Esophagus squamous epithelium (tissue), 5 donors: ENCODE measurements at places on chromosomes 11 and 22.

- no peak for DNase-seq
Measured at GRCh38 chr22:46721501-46722085, 16.5 kb downstream of the CERK start.

- no peak for DNase-seq
Measured at GRCh38 chr11:119810478-119811232, 81.7 kb upstream of the NECTIN1 start.

DNA sequence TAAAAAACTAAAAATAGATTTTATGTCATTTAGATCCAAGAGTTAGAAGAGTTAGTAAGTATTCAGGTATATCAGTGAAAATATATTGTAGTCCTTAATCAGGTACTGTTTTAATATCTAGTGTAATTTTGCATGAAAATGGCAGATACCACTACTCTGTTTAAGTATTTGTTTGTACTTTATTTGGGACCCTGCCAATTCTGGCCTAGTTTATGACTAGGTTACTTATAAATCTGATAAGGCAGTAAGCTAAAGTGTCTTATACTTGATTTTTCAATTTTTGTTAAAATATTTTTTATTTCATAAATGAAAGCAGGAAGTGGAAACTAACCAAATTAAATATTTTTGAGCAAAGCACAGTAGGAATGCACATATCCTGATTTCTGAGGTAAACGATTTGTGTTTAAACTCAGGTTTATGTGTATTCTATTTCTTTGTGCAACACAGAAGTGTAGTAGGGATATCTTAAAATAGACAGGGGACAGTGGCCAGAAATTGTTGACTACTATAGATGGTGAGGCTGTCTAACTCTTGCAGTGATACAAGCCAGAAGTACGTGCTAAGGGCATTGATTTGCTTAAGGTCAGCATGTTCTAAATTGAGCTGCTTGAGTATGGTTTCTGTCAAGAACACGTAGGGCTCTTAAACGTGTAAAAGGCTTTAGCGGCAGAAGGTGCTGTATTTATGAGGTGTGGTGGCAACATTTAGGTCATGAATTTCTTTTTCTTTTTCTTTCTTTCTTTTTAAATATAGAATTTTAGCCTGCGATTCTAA lies 34.0 kb downstream of the HIPK3 start:
- no peak for DNase-seq

DNA sequence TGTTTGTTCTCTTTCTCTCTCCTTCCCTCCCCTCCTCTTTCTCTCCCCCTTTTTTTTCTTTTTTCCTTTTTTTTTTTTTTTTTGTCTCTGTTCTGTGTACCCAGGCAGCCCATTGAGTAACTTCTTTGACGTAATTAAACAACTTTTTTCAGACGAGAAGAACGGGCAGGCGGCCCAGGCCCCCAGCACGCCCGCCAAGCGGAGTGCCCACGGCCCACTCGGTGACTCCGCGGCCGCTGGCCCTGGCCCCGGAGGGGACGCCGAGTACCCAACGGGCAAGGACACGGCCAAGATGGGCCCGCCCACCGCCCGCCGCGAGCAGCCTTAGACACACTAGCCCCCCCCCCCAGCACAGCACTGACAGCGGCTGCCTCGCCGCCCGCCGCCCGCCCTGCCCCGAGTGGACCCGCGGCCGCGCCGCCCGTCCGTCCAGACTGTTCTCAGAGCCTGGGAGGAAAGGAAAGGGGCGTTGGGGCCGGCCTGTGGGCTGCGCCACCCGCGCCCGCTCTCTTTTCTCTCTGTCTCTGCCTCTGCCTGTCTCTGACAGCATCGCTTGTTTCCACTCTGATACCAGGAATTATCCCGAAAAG lies 26.1 kb downstream of the MOB2 start:
- no peak for DNase-seq

GRCh38 chr11:127506647-127507046 lies 506.1 kb upstream of the KIRREL3 start:
- no peak for DNase-seq

DNA sequence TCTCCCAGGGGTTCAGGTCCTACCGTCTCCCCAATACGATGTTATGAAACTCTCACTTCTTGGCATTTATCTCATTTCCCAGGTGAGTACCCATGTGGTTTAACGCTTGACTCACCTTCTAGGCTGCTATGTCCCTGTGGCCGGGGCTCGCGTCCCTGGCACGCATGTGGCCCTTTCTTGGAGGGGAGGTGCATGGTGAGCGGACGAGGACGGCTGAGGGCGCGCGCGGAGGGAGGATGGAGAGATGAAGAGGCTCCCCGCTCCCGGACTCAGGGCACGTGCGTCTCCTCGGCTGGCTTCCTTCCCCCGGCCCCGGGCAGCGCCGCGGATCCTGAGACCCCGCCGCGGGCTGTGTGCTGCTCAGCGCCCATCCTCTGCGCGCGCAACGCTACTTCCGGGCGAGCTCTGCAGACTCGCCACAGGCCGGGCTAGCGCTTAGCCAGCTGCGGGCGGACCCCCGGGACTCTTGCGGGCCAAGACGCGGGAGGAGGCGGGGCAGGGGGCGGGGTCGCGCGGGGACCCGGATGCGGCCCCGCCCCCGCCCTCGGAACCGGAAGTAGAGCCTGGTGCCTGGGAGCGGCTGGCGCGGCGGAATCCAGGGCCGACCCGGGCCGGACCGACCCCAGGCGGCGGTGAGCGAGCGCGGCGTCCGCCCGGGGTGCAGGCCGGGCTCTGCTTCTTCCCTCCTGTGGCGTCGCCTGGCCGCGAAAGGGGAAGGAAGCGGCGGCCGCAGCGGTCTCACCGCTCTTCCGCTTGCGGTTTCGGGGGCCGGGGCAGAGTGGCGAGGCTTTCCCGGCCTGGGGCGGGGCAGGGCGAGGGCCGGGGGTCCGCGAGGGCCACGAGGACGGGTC lies at the start of gene CTTN:
CTTN (plus strand) TSS at position 547 of the 851 bp plus-strand sequence. CDS start 8,769 bp downstream, outside the sequence.
- no peak for DNase-seq

DNA sequence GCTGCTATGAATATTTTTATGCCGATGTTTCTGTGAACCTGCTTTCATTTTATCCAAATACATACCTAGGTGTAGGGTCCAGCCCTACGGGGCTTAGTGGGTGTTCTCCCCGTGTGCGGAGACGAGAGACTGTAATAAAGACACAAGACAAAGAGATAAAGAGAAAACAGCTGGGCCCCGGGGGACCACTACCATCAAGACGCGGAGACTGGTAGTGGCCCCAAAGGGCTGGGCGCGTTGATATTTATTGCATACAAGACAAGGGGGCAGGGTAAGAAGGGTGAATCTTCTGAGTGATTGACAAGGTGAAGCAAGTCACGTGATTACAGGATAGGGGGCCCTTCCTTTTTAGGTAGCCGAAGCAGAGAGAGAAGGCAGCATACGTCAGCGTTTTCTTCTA lies 920.1 kb downstream of the BRD1 start:
- no peak for DNase-seq

GRCh38 chr11:93081694-93082093 lies 112.2 kb downstream of the MTNR1B start:
- DNase-seq, result no peak

GRCh38 chr11:69535908-69536307 lies 54.4 kb downstream of the LINC01488 start:
- DNase-seq, result no peak

GRCh38 chr22:27850000-27850521 lies 48.5 kb upstream of the MN1 start:
- no peak for DNase-seq

- DNase-seq, result no peak
Measured at GRCh38 chr11:65479184-65480145, 19.4 kb upstream of the MALAT1 start.

GRCh38 chr22:33785283-33785968 lies 134.8 kb downstream of the LARGE1 start:
- no peak for DNase-seq

- DNase-seq, result no peak
Measured at GRCh38 chr11:126060757-126061171, 1.9 kb downstream of the CDON start.

GRCh38 chr11:31960126-31960525 lies 130.7 kb upstream of the RCN1 start:
- DNase-seq, result no peak

GRCh38 chr22:46803031-46803880 lies 40.8 kb downstream of the TBC1D22A start:
- no peak for DNase-seq

GRCh38 chr11:71156301-71156700 lies 96.1 kb downstream of the SHANK2 start:
- no peak for DNase-seq

GRCh38 chr22:49368221-49368975 lies 459.3 kb downstream of the BRD1 start:
- DNase-seq, result no peak

DNA sequence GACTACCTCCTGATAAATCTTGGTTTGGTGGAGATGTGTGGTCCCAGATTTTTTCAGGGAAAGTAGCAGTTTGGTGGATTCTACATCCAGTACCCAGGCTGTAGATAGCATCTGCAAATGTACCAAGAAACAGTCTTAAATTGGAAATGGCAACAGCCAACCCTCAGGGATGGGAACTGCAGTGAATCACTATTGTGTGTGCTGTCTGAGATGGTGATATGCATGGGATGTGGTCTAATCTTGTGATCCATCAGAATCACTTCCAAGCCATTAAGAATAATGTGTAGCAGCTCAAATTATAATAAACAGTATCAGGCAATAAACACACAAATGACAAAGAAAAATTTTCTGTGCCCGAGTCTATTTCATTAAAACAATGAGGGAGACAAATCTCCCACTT lies 3.4 kb downstream of the OLFML1 start:
- DNase-seq, result no peak

DNA sequence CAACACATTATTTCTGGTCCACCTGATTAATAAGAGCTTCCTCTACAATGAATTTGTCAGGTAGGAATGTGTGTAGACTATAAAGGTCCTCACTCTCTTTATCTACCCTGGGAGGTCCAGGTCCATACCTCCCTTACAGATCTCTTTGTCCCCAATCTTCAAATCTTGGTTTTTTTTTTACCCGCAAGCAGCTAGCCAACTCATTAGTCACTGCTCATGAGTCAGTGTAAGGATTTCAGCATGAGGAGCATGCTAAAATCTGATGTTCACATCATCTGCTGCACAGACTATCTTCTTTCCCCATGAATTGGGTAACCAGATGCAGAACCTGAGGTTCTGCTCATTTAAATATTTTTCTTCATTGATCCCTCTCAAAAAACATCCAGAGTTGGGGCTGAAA lies 397.0 kb upstream of the ISX start:
- DNase-seq, result no peak

DNA sequence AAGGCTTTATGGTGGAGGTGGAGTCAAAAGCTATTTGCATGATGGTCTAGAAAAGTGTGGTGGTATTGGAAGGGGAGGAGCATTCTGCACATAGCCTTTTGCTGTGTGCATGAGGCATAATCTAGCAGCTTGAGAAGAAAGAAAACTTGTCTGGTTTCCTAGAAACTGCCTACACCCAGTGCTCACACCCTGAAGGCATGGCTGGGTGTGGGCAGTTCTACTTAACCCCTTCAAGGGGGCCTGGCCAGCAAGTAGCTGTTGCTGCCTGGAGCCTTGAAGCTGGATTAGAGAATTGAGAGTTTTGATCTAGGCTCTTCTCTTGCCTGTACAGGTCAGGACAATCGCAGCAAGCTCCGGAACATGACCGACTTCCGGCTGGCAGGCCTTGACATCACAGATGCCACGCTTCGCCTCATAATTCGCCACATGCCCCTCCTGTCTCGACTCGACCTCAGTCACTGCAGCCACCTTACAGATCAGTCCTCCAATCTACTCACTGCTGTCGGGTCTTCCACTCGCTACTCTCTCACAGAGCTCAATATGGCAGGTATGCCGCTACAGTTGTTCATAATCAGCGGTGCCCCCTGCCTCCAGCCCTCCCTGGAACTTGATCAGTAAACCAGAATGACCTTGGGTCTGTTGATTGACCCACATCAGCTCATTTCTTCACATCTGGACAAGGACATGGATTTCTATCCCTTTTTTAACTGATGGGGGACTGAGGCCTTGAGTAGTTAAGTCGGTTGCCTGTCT lies 12.2 kb upstream of the GRK2 start:
- DNase-seq, result no peak

DNA sequence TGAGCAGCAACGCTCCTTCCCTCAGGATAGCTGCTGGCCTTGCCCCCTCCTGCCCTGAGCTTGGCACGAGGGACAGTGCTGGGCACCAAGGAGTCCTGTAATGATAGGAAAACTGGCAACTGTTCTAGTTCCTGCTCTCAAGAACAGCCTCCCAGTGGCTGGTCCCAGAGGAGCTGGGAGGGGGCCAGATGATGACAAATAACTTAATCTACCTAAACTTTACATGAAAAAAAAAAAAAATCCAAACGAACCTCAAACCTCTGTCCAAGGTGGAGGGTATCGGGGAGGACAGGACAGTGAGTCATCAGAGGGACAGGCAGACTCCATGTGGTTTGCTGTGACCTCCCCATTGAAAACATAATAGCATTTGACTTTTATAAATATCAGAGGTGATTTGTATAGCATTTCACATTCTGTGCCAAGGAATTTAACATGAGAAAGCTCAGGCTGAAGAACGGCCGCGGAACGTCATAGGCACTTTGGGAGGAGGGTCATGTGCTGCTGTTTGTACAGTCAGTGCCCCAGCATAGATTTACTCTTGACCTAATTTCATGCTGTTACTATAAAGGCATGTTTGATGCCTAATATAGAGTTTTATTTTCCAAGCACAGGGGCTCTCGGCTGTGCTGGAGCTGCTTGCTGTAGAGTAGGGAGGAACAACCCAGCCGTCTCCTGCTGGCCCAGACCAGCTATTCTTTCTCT lies 98.2 kb upstream of the NNMT start:
- no peak for DNase-seq

- no peak for DNase-seq
Measured at GRCh38 chr11:77106321-77106720, 3.7 kb downstream of the OMP start.

- no peak for DNase-seq
Measured at GRCh38 chr11:76382209-76382608, 1.1 kb downstream of the GVQW3 start.

GRCh38 chr11:76807206-76807875 lies 24.2 kb downstream of the TSKU start:
- no peak for DNase-seq

- no peak for DNase-seq
Measured at GRCh38 chr11:66857234-66857926, 516 bp downstream of the LRFN4 start.

DNA sequence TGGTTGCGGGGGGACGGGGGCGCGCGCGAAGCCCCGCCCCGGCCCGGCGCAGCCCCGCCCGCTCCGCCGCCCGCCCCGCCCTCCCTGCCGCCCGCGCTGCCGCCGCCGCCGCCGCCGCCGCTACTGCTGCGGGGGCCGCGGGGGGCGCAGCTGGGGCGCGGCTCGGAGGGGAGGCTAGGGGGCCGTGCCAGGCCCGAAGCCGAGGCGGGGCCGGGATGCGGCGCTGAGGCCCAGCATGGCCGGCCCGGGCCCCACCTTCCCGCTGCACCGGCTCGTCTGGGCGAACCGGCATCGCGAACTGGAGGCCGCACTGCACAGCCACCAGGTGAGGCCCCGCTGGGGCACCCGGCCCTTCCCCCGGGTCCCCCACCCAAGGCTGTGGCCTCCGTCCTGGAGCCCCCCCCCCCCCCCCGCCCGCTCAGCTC lies at the start of gene ANKRD13D:
ANKRD13D (plus strand) TSS at position 78 of the 425 bp plus-strand sequence; CDS start at position 236, 158 bp downstream.
- no peak for DNase-seq

DNA sequence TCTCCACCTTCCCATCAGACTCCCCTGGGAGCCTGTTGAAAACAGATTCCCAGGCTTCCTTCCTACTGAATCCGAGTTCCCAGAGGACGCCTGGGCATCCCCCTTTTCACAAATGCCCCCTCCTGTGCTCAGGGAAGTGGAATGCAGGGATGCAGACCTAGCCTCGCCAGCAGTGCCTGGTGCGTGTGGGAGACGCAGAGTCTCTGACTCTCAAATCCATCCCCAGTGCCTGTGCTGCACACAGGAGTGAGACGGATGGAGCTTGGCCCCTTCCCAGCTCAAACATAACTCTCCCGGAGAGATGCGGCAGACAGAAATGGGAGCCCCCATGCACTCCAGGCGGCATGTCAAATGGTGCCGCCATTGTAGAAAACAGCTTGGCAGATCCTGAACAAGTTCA lies 62.6 kb downstream of the CTTN start:
- no peak for DNase-seq
